GM06990 (cell line): ENCODE measurements at places on chromosomes 2 and 18.
A peak's percentile ranks its signal among the peaks of the same experiment; 100 is the strongest.

DNA sequence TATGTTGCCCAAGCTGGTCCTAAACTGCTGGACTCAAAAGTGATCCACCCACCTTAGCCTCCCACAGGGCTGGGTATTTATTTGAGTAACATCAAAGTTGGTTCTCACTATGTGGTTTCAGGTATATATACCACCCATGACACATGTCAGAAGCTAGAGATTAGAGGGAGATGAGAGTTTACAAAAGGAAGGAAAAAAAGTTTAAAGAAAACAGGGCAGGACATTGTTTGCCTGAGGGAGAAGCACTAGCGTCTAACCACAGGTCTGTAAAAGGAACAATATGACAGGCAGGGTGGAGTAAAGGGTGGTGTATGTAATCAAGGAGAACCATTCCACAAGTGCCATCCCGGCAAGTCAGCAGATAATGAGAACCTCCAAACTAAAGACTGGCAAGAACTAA is 8.5 kb downstream of the CEP76 start:
- DNase-seq = no peak

DNA sequence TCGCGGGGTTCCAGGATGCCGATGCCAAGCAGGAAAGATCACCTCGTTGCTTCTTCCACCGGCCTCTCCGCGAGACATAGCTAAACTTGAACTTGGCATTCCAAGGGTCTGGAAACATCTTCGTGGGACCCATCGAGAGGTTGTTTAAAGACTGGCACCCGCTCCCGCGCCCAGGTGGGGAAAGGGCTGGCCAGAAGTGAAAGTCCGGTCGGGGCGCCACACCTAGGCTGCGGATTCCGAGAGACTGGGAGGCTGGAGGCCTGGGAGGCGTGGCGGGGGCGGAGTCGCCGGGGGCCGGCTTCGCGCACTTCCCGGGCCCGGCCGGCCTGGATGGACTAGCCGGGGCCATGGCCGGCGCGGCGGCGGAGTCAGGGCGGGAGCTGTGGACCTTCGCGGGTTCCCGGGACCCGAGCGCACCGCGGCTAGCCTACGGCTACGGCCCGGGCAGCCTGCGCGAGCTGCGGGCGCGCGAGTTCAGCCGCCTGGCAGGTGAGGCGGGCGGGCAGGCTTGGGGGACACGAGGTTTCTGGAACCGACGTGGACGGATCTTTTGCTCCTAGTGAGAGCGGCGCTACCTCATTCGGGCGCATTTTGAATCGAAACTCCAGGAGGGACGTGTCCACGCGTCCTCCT is at the start of gene MOCOS:
TSS of gene MOCOS (plus strand) at position 305 of the 633 bp plus-strand sequence. CDS start at position 348, 43 bp downstream.
- peak; percentile 47 for DNase-seq

DNA sequence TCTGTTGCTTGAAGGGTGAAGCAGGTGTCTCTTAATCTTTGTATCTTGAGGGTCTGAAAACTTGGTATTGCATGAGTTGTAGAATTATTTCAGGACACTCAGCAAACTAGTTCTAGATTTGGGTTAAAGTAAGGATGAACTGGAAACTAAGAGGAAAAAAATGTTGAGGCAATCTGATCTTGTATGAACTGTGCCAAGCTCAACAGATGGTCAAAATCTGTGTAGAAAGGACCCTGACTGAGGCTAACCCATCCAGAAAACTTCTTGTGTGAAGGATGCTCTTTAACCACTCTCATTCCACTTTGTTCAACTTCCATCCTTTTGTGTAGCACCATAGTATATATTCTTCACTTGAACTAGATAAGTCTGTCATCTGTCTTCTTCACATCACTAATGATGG is 861.7 kb downstream of the SLC4A3 start:
- no peak for DNase-seq

GRCh38 chr2:108565778-108566375 is 31.6 kb downstream of the LIMS1 start:
- DNase-seq = no peak

DNA sequence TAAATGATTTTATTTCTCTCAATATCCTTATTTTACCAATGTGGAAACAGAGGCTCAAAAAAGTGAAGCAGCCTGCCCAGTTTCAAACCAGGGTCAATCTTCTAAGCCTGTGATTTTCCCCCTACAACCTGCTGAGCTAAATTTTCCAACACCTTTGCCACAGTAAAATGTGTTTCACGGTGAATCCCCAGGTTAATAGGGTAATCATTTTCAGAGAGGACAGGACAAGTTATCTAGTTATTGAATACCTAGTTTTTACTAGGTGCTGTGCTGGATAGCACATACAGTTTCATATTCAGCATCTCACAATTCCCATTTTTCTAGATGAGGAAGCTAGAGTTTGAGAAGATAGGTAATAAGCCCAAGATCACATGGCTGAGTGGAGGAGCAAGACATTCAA is 236.6 kb downstream of the PTH2R start:
- no peak for DNase-seq

- DNase-seq = no peak
Measured at GRCh38 chr2:49940626-49941025, 786.3 kb upstream of the FSHR start.

GRCh38 chr2:240259924-240260529 is 119.6 kb upstream of the OTOS start:
- no peak for DNase-seq

- DNase-seq = no peak
Measured at GRCh38 chr2:53033411-53033810, 734.2 kb upstream of the CHAC2 start.

GRCh38 chr18:64037812-64038414 is 68.0 kb downstream of the SERPINB8 start:
- no peak for DNase-seq

DNA sequence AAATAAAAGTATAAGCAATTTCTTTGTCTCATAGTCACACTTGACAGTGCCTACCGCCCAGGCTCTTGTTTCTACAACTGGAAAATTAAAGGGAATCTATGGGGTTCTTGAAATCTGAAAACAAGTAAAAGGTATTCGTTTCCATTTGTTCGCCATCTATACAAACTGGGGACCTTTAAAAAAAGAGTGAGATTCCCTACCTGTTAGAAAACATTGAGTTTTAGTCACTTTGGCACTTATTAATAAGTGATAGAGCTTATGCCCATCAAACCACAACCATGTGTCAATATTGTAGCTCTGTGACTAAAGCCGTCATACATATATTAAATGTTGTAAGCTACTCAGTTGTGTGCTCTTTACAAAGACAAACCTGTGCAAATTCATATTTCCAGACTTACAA is 13.2 kb downstream of the FN1 start:
- no peak for DNase-seq

DNA sequence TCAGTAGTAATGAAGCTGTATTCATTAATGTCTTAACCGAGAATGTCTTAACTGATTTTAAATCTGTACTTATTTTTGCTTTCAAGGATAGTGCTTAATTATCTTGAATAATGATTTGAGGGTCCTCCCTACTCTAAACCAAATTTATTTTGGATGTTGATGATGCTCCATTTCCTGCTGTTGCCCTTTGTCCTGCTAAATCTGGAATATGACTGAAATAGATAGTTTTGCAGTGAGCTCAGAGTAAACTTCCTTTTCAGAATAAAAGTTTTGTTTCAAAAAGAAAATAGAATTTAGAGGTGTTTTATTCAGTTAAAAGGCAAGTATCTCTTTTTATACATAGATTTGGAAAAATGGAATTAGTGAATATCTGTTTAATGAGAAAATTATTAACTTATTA is 8.1 kb downstream of the NBEAL1 start:
- DNase-seq = no peak

DNA sequence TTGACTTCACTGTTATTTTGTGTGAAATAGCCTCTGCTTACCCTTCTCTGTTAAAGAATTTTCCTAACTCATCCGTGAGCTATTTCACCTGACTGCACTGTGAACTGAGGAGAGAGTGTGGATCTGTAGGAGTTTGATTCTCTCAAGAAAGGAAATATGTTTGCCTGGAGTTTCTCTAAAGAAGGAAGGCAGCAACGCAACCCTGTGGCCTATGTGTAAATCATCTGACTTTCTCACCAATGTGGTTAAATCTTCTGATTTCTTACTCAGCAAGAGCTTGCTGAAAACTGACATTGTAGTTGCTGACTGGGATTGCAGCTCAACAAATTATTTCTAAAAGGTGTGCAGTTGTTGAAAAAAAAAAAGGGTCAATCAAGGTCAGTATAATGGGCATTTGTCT is 153.9 kb upstream of the PELI1 start:
- no peak for DNase-seq

GRCh38 chr2:72204786-72205503 is 57.3 kb upstream of the CYP26B1 start:
- no peak for DNase-seq

- DNase-seq = no peak
Measured at GRCh38 chr18:9856092-9856491, 29.7 kb upstream of the TXNDC2 start.

- DNase-seq = no peak
Measured at GRCh38 chr2:217998926-217999594, 3.7 kb downstream of the TNS1 start.

DNA sequence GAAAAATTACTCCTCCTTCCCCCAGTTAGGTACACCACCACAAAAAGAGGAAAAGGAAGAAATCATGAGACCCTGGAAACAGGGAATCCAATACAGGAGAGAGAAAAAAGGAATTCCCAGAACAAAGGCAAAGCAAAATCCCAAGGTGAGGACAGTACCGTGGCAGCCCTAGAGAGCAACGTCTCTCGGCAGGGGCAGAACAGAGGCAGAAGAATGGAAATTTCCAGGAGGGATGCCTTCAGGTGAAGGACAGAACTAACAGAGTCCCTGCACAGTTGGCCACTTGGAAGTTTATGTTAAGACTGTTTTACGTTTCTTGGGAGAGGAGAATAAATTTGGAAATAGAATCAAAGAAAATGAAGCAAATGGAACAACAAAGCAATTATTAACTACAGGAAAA is 27.7 kb downstream of the GRB14 start:
- DNase-seq = no peak

- DNase-seq = no peak
Measured at GRCh38 chr2:146481629-146482028, 1363.2 kb upstream of the ACVR2A start.

DNA sequence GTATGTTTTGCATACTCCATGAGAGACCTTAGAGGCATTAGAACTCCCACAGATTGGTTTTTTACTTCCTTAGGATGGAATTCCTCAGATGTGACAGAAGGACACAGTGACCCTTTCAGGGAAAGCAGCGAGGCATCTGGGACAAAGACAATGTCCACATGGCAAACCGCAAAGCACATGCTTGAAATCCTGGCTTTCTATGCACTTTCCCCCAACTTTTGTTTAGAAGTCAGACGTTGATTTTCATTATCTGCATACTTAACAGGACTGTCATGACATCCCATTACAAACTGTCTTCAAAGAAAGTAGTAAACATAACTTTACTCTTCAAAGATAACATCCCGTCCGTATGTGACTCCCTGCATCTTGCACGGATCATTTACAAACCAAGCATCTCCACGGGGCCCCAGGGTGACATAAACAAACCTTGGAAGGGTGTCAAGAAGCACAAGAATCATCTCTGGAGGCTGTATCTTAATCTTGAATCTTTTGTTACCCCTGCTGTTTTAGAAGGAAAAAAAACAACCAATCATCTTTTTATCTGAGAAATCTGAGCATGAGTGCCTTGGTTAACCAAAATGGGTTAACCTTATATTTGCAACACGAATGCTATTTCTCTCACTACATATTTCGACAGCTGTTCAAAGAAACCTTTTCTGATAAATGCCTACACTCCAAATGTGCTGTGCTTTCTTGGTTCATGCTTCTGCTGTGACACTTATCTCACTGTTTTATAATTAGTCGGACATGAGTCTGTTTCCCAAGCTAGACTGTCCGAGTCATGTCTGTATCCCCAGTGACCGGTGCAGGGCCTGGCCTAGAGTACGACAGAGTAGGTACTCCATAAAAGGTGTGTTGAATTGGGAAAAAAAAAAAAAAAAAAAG is 90.8 kb downstream of the CCBE1 start:
- DNase-seq = no peak

- no peak for DNase-seq
Measured at GRCh38 chr18:22399949-22400348, 17.8 kb downstream of the CTAGE1 start.

DNA sequence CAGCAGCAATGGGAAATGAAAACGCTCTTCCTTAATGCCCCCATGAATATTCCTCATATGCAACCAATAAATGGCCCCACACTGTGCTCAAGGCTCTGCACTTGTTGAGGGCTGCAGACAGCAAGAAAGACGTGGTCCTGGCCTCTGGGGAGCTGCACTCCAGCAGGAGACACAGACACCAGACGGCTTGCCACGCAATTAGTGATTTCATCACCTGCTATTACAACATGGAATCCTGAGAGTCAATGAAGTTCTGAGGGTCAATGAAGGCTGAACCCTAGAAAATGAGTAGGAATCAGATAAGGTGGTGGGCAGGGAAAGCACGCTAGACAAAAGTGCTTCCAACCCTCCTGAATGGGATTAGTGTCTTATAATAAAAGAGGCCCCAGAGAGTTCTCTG is 18.9 kb downstream of the CREG2 start:
- DNase-seq = no peak

- DNase-seq = no peak
Measured at GRCh38 chr2:10354399-10354798, 51.7 kb downstream of the HPCAL1 start.

DNA sequence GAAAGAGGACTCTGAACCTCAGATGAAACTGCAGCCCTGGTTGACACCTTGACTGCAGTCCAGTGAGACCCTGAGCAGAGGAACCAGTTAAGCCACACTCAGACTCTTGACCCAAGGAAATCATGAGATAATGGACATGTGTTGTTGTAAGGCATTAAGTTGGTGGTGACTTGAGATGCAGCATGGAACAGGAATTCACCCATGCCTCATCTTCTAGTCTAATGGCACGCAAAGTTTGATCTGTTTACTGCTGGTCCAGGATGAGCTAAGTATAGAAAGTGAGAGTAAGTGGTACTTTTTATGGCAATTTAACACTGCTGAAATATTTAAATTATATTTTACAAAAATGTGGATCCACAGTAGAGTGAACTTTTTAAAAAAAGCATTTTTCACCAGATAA is 51.3 kb upstream of the LTBP1 start:
- DNase-seq = no peak

- no peak for DNase-seq
Measured at GRCh38 chr18:77993188-77993981, 743.7 kb downstream of the GALR1 start.

GRCh38 chr2:173898996-173899395 is 66.2 kb downstream of the SP3 start:
- DNase-seq = peak; percentile 15

DNA sequence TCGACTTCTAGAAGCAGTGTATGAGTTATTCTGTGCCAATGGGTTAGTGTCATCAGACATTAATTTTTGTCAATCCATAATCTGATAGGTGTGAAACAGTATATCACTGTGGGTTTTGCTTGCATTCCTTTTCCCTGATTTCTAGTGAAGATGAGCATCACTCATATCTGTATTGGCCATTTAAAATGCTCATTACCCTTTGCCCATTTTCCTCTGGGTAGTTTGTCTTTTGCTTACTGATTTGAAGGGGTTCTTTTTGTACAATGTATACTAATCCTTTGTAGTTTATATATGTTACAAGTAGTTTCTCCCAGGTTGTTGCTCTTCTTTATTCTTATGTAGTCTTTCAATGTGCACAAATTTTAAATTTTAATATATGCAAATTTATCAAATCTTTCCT is 152.2 kb downstream of the TPGS2 start:
- no peak for DNase-seq
